Omental fat pad (tissue), 4 donors: ENCODE measurements at places on chromosomes 5 and 9.

- no peak for DNase-seq
Observed at GRCh38 chr9:135551031-135551430, 5.1 kb downstream of the OBP2A start.

- no peak for DNase-seq
Observed at GRCh38 chr9:19728101-19728500, 60.7 kb downstream of the SLC24A2 start.

GRCh38 chr9:87494970-87495471, 2.6 kb upstream of the DAPK1 start:
- DNase-seq, result no peak

- no peak for DNase-seq
Observed at GRCh38 chr5:48192-48591, 43.8 kb upstream of the PLEKHG4B start.

GRCh38 chr5:79971156-79971555, 19.9 kb downstream of the MTX3 start:
- DNase-seq, result no peak

DNA sequence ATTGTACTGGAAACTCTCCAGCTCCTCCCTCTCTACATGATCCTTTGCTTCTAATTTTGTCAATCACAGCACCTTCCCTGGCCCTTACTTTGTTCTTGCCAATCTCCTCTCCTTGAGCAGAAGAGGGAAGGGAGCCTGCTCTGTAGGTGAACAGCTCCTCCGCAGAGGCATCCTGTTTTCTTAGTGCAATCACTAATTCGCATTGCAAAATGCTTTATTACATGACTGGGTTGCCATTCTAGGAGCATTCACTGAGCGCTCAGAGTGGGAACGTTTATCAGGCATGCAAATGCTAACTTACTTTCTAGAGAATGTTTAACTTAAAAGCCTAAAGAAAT, 416 bp upstream of the SNX18 start:
- no peak for DNase-seq

DNA sequence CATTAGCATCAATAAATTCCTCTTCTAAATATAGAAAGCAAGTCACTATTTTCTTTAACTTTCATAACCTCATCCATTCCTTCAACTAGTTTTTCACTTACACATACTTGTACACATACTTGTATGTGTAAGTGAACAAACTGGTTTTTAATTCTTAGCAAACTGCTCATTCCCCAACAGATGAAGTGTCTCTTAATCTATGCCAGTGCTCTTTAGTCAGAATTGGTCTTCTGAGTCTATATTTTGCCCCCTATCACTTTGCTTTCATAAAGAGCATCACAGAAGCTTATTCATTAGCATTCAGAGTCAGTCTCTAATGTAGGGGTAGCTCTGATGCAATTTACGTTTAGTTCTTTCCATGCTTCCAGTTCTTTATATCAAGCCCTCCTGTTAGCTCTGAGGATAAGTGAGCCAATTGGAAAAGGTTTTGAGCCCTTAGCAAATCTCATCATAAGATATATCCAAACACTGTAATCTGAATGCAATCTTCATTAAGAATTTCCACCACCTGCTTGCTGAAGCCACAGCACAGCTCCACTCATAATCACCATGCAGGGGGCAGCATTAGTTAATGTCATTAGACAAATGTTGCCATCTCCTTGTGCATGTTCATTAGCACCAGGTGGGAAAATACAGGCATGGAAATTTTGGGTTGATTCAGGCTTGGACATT, 178.5 kb upstream of the SLC24A2 start:
- DNase-seq, result no peak

GRCh38 chr5:92907938-92908606, 672.9 kb downstream of the NR2F1-AS1 start:
- no peak for DNase-seq

DNA sequence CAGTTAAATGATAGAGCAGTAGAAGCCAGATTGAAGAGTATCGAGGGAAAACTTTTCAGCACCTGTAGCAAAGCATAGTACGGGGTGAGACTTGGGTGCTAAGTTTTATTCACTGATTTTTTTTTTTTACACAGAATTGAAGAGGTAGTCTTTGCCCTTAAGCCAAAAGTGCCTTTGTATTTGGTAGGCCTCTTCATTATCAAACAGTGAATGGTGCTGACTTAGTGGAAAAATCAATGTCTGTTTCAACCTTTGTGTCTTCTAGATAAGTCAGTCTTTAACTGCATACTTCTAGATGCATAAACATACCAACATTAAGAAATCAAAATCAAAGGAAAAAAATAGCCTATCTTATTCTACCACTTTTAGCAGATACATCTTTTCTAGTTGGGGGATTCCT, 13.7 kb downstream of the RNF14 start:
- no peak for DNase-seq

DNA sequence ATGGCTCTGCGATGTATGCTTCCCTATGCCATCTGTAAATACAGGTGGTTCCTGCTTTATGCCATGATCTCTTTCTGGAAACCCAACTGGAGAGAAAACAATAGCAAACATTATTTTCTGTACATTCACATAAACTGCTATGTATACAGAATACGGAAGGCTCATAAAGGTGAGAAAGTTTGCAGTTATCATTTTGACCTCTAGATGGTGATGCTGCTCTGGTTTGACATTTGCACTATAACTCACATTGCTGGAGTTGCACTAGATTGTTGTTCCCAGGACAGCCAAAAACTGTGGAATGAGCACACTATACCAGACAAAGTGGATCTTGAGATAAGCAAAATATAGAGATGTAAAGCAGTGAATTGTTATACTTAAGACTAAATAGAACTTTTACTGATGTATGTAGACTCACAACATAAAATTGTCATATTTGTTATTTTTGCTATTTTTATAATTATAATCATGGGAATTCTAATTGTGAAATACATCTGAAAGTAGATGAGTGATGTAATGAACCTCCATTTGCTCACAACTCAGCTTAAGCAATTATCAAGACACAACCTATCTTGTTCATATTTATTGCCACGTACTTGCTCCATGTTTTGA, 246.5 kb downstream of the PTPRD start:
- no peak for DNase-seq

GRCh38 chr9:119273984-119274665, 95.1 kb downstream of the BRINP1 start:
- no peak for DNase-seq

GRCh38 chr9:12781226-12781733, 6.5 kb downstream of the LURAP1L start:
- DNase-seq, result no peak

- no peak for DNase-seq
Observed at GRCh38 chr5:169797577-169797976, 160.5 kb downstream of the DOCK2 start.

GRCh38 chr9:7104625-7105024, 346.9 kb downstream of the KDM4C start:
- no peak for DNase-seq
